ENCODE measurements at places on chromosomes 16 and 17. TPM values are rescaled to one million over a fixed set of nuclear protein-coding genes. Genes with fewer than 3 reads are reported as not detected.

DNA sequence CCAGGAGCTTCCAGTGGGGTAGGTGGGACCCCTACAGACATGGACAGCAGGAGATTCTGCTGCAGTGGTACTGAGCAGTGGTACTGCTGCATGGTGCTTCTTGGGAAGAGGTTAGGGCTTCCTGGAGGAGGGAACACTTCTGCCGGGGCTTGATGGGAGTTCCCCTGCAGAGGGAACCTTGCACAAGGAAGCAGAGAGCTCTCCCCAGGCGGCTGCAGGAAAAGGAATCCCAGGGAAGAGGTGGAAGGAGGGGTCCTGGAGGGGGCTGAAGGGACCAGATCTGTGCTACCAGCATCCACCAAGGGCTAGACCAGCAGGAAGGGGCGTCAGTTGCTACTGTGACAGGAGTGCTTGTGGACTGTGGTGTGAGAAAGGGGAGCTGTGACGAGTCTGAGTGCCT is 10.6 kb downstream of the RIPOR1 start:
- peaks cover 29% of the 10 kb centered on the region for H3K36me3 ChIP-seq
- H3K27me3 ChIP-seq, result peaks cover 18% of the 10 kb centered on the region
- H3K27ac ChIP-seq, result peak overlapping the region; percentile 22

DNA sequence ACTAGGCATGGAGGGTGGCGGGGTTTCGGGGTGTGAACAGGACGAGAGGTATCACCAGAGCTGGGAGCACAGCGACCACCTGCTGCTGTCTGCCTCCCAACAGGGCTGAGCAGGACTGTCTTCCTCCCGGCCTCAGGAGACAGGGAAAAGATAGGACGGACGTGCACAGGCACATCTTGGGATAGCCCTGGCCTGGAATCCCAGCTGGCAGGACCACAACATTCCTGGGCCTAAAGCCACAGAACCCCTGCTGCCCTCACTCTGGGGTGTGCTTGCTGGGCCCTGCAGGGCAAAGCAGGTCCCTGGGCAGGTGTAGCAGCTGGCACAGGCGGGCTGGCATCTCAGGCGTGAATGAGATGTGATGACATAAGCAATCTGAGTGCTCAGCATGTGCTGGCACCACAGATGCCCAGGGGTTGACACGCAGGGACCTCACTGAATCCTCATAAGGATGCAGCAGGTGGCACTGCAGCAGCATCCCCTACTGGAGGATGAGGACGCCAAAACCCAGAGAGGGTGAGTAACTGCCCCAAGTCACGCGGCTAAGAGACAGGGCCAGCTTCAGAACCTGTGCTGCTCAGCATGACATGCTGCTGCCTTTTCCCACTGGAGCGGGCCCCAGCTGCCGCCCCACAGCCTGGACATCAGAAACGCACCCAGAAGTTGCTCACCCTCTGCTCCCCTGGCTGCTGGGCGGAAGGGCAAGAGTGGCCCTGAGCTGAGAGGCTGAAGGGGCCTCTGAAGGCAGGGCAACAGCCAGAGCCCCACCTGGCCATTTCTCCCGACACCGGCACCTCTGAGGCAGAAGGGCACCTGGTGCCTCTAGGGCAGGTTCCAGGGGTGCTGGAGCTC is 7.1 kb downstream of the CORO7 start:
- peaks cover 47% of the 10 kb centered on the region for H3K36me3 ChIP-seq
- H3K27ac ChIP-seq, result no peak overlapping the region
- H3K4me1 ChIP-seq, result peaks cover 24% of the 10 kb centered on the region
- no peak for DNase-seq
- no peaks in the 10 kb centered on the region for H3K27me3 ChIP-seq

GRCh38 chr16:64363039-64363438 is 758.8 kb downstream of the CDH11 start:
- H3K4me1 ChIP-seq, result no peaks in the 10 kb centered on the region
- H3K4me3 ChIP-seq, result no peak overlapping the region
- H3K27me3 ChIP-seq, result no peaks in the 10 kb centered on the region
- no peak overlapping the region for H3K27ac ChIP-seq
- DNase-seq, result no peak

KRTAP2-3 gene
- not detected for total RNA-seq

GRCh38 chr17:82914375-82914774 is 74.6 kb upstream of the ZNF750 start:
- H3K4me3 ChIP-seq, result no peak overlapping the region
- H3K4me1 ChIP-seq, result peaks cover 11% of the 10 kb centered on the region
- no peaks in the 10 kb centered on the region for H3K27me3 ChIP-seq
- DNase-seq, result no peak
- no peak overlapping the region for H3K27ac ChIP-seq

- peaks cover 19% of the 10 kb centered on the region for H3K27me3 ChIP-seq
- H3K4me1 ChIP-seq, result peaks cover 50% of the 10 kb centered on the region
- peaks cover 38% of the 10 kb centered on the region for H3K36me3 ChIP-seq
- H3K27ac ChIP-seq, result peak within 1 kb of the TSS; percentile 80
- DNase-seq, result peak; percentile 93
Measured at GRCh38 chr16:85898521-85899442, at the start of gene IRF8. Gene IRF8, plus strand, starts transcription at chr16:85899162. Its CDS starts 3,854 bp downstream, at chr16:85903016.

DNA sequence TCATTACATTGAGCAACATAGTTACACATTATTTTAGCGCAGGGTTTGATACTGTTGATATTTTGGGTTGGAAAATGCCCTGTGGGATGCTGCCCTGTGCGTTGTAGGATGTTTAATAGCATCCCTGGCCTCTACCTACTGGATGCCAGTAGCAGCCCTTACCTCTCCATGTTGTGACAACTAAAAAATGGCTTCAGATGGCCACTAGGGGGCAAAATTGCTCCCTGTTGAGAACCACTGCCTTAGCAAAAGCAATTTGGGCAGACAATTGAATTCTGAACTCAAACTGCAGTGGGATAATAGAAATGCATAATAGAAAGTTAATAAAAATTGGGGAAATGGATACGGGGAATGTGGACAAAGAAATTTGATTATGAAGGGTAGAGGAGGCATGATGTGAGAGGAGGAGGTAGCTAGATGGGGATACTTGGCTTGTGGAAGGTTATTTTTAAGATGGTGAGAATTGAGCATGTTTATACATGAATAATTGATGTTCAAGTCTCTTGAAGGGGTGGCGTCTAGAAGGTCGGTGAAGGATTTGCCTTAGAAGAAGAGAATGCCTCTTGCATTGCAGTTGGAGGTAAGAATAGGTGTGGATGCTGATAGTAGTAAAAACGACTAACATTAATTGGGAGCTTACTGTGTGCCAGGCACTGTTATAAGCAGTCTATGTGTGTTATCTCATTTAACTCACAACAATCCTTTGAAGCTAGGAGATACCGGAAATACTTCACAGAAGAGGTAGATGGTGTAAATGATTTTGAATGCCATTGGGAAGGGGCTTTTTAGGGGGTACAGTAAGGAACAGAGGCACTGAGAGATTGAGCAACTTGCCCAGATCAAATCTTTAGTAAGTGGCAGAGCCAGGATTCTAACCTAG is 19.0 kb downstream of the HEATR9 start:
- DNase-seq, result peak; percentile 89
- H3K4me3 ChIP-seq, result no peak overlapping the region
- peaks cover 48% of the 10 kb centered on the region for H3K36me3 ChIP-seq
- peaks cover 10% of the 10 kb centered on the region for H3K4me1 ChIP-seq
- H3K27me3 ChIP-seq, result no peaks in the 10 kb centered on the region
- H3K27ac ChIP-seq, result no peak overlapping the region

DNA sequence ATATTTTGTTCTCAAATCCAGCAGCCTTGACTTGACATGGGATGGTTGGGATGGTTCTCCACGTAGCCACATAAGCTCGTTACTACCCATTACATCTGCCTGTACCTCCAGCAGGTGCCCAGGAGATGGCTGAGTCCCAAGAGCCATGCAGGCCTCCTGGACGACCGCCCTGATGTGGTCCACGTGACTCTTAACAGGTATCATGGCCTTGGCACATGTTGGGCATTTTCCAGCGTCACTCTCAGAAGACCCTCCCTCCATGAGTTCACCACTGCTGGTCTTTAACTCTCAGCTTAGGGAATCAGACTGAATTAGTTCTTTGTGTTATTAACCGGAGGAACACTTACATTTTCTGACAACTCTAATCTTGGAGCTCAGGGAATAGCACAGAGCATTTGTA is 161.5 kb downstream of the CDH13 start:
- H3K4me1 ChIP-seq, result peaks cover 5% of the 10 kb centered on the region
- H3K36me3 ChIP-seq, result no peaks in the 10 kb centered on the region
- no peak overlapping the region for H3K4me3 ChIP-seq
- H3K27ac ChIP-seq, result no peak overlapping the region
- no peak for DNase-seq

SP6 gene
- total RNA-seq, result 0.05 TPM

DNA sequence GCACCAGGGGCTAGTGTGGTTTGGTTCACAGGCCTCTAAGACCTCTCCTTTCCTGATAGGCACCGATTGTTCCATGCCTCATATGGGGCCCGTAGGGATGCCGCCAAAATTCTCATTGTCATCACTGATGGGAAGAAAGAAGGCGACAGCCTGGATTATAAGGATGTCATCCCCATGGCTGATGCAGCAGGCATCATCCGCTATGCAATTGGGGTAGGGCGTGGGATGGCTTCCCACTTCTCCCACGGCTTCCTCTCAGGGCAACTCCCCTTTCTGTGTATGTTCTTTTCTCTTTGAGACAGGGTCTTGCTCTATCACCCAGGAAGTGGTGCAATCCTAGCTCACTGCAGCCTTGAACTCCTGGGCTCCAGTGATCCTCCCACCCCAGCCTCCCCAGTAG is 5.3 kb downstream of the ITGAX start:
- H3K36me3 ChIP-seq, result peaks cover 10% of the 10 kb centered on the region
- H3K27me3 ChIP-seq, result no peaks in the 10 kb centered on the region
- DNase-seq, result no peak
- H3K4me1 ChIP-seq, result peaks cover 35% of the 10 kb centered on the region

DNA sequence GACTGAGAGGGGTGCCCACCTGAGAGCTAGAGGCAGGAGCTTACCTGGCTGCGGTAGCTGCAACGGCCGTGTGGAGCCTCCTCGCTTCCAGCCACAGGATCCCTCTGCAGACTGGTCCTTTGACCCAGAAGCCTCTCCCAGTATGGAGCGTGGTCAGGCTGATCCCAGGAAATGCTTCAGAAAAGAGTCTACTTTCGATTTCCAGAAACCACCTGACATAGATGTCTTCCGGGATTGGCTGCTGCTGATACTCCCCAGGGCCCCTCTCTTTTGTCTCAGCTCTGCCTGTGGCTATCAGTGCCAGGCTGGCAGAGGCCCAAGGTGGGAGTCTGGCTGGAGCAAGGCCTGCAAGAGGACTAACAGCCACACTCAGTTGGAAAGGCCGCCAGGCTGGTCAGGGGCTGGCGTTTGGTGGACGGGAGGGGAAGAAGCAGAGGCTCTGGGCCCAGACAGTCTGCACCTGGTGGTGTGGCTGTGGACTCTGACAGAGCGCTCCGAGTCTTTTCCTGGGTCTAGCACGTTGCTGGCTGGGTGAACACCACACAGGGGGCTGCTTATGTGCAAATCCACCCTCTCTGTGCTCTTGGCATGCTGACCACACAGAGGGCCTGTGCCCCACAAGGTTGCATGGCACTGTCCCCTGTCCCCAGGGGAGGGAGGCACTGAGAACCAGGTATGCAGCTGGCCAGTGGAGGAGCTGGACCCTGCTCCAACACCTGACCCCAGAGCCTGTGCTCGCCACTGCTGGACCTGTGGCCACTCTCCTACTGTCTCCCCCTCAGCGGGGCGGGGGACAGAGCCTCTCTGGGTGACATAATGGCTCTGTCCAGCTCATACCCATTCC is at the start of gene LGALS3BP:
Gene LGALS3BP, minus strand, starts transcription at position 144 of the 844 bp plus-strand sequence. CDS start 2,732 bp downstream, outside the sequence.
- H3K27ac ChIP-seq, result peak within 1 kb of the TSS; percentile 88
- no peaks in the 10 kb centered on the region for H3K27me3 ChIP-seq
- peak within 1 kb of the TSS; percentile 82 for H3K4me3 ChIP-seq
- peaks cover 10% of the 10 kb centered on the region for H3K36me3 ChIP-seq

DNA sequence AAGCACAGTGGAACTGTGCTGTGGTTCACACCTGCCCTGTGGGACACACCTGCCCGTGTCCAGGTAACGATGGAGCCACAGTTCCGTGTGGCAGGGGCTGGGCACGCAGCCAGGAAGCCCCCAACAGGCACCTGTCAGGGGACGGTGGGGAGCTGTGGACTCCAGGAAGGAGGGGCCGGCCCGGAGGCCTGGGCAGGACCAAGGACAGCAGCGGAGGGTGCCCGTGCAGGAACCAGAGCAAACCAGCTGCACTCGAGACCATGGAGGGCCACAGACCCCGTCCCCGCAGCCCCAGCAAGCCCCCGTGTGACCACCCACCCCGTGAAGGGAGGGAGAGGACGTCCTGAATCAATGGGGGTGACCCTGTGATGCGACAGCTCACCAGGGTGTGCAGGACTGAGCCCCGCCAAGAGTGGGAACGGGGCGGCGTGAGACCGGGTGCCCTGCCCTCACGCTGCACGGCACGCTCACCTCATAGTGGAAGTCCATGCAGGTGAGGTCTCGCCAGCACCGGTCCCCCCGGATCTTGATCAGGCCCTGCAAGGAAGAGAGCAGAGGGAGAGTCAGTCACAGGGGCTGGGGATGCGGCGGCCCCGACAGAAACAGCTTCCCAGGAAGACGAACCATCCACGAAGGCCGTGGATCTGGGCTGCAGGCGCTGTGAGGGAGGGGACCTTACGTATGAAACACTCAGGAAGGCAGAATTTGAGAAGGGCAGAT is 78.1 kb downstream of the LMF1 start:
- no peak overlapping the region for H3K27ac ChIP-seq
- H3K4me3 ChIP-seq, result no peak overlapping the region
- no peaks in the 10 kb centered on the region for H3K36me3 ChIP-seq

GRCh38 chr17:44968225-44969143 is at the start of gene C1QL1:
Gene C1QL1, minus strand, starts transcription at chr17:44968303. Its CDS starts 255 bp downstream, at chr17:44968048.
- H3K4me3 ChIP-seq, result peak within 1 kb of the TSS; percentile 91
- peak; percentile 97 for DNase-seq
- H3K27ac ChIP-seq, result peak within 1 kb of the TSS; percentile 51
- H3K4me1 ChIP-seq, result peaks cover 32% of the 10 kb centered on the region
- H3K36me3 ChIP-seq, result no peaks in the 10 kb centered on the region
- H3K27me3 ChIP-seq, result peaks cover 68% of the 10 kb centered on the region

DNA sequence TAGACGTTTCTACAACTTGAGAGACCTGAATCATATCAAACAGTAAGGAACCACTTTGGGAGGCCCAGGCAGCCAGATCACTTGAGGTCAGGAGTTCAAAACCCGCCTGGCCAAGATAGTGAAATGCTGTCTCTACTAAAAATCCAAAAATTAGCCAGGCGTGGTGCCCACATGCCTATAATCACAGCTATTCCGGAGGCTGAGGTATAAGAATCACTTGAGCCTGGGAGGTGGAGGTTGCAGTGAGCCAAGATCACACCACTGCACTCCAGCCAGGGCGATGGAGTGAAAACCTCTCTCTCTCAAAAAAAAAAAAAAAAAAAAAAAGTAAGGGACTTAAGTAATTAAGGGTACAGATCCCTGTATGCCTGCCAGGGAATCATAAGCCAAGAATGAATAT is 103.4 kb upstream of the NUDT7 start:
- H3K27ac ChIP-seq, result no peak overlapping the region
- H3K36me3 ChIP-seq, result no peaks in the 10 kb centered on the region
- H3K4me3 ChIP-seq, result no peak overlapping the region
- no peak for DNase-seq

GRCh38 chr16:17939723-17940122 is 396.8 kb downstream of the NPIPA8 start:
- peaks cover 11% of the 10 kb centered on the region for H3K4me1 ChIP-seq
- H3K27ac ChIP-seq, result no peak overlapping the region
- no peaks in the 10 kb centered on the region for H3K36me3 ChIP-seq
- peaks cover 10% of the 10 kb centered on the region for H3K27me3 ChIP-seq
- H3K4me3 ChIP-seq, result peak overlapping the region; percentile 78

Measured in activated CD4-positive, alpha-beta T cell treated with anti-CD3 and anti-CD28 coated beads, Interleukin-2, amount 10 ng/mL, durations not matched to agents 24 days and 14 days (primary cell).